ENCODE measurements at places on chromosomes 5 and 9. TPM values are rescaled to one million over a fixed set of nuclear protein-coding genes. Genes with fewer than 3 reads are reported as not detected.

CCIN gene
- not detected for total RNA-seq

DAPK1 gene
- total RNA-seq, result 0.64 TPM

GRCh38 chr5:175826980-175827379 lies 44.4 kb upstream of the CPLX2 start:
- no peak for DNase-seq

HCN1 gene
- not detected for total RNA-seq

- no peak for DNase-seq
These were observed 78.7 kb upstream of the ACTBL2 start for GRCh38 chr5:57561231-57561842.
